ENCODE measurements at places on chromosomes 16 and 17. TPM values are rescaled to one million over a fixed set of nuclear protein-coding genes. Genes with fewer than 3 reads are reported as not detected.

The NSMCE1 gene
- total RNA-seq: 71.7 TPM

The KRT31 gene
- total RNA-seq: not detected

The FBXW10 gene
- 1.8 TPM for total RNA-seq

DNA sequence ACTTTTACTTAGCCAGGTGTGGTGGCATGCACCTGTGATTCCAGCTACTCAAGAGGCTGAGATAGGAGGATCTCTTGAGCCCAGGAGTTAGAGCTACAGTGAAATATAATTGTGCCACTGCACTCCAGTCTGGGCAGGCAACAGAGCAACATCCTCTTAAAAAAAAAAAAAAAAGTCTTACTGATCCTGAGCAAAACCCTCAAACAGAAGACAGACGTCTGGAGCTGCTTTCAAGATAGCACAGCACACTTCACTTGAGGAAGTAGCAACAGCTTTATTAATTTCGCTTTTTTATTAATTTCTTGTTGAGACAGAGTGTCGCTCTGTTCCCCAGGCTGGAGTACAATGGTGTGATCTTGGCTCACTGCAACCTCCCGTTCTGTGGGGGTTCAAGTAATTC lies 10.2 kb upstream of the GGA2 start:
- H3K4me3 ChIP-seq: no peak overlapping the region
- H3K27ac ChIP-seq: no peak overlapping the region
- H3K27me3 ChIP-seq: no peaks in the 10 kb centered on the region
- peaks cover 6% of the 10 kb centered on the region for H3K36me3 ChIP-seq
- H3K4me1 ChIP-seq: no peaks in the 10 kb centered on the region

- no peaks in the 10 kb centered on the region for H3K27me3 ChIP-seq
- H3K27ac ChIP-seq: no peak overlapping the region
- peaks cover 7% of the 10 kb centered on the region for H3K4me1 ChIP-seq
These were observed 6.6 kb downstream of the PHB1 start for GRCh38 chr17:49407981-49408501.

GRCh38 chr17:79563237-79564013 lies 47.4 kb downstream of the RBFOX3 start:
- no peaks in the 10 kb centered on the region for H3K4me1 ChIP-seq
- DNase-seq: no peak
- no peak overlapping the region for H3K27ac ChIP-seq
- H3K4me3 ChIP-seq: no peak overlapping the region
- H3K36me3 ChIP-seq: no peaks in the 10 kb centered on the region

DNA sequence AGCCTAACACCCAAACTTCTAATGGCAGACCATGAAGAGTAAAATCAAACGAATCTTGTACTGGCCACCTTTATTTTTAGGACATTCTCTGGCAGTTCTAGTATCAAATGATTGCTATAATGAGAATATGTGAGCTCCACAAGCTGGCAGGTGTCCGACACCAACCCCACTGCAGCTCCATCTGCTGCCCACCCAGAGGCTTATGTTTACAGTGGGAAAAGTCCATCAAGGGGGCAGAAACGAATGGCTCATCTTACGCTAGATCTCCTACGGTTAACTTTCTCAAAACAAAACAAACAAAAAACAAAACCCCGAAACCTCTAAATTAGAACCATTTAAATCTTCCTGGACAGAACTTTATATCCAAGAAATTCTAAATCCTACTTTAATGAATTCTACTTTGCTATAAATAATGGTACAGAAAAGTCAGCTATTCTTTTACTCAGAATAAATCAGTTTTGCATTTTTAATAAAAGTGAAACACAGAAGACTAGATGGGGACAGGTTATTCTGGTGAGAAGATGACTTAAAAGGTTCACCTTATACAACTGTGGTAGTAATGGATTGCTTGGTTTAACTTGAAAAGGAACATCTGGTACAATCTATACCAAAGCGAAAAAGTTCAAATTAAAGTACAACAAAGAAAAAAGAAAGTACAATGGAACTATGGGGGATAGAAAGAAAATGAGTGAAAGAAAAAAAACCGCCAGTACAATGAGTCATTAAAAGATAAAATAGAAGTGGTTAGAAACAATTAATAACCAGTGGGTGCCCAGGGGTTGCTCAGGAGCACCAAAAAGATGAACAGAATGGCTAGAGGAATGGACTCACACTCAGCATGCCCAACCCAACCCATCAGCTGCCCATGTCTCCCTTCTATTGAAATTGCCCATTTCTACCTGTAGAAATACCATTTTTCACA lies 40.2 kb downstream of the GRB2 start:
- no peaks in the 10 kb centered on the region for H3K36me3 ChIP-seq
- no peak overlapping the region for H3K4me3 ChIP-seq
- no peak overlapping the region for H3K27ac ChIP-seq
- H3K4me1 ChIP-seq: peaks cover 13% of the 10 kb centered on the region

DNA sequence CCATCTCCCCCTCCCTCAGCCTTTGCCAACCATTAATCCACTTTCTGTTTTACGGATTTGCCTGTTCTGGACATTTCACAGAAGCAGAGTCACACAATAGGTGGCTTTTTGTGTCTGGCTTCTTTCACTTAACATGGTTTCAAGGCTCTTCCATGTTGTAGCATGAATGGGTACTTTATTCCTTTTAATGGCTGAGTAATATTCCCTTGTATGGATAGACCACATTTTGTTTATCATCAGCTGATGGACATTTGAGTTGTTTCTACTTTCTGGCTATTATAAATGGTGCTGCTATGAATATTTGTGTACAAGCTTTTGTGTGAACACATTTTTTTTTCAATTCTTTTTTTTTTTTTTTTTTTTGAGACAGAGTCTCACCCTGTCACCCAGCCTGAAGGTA lies 175.6 kb upstream of the RPH3AL start:
- H3K27me3 ChIP-seq: no peaks in the 10 kb centered on the region
- no peak overlapping the region for H3K4me3 ChIP-seq
- DNase-seq: no peak
- no peak overlapping the region for H3K27ac ChIP-seq
- H3K36me3 ChIP-seq: no peaks in the 10 kb centered on the region

GRCh38 chr17:33615861-33616260 lies 322.8 kb upstream of the ASIC2 start:
- no peaks in the 10 kb centered on the region for H3K27me3 ChIP-seq
- H3K27ac ChIP-seq: no peak overlapping the region
- DNase-seq: no peak
- no peaks in the 10 kb centered on the region for H3K36me3 ChIP-seq
- no peak overlapping the region for H3K4me3 ChIP-seq

All from prostate gland (tissue), 2 donors.